ENCODE measurements at places on chromosomes 7 and 10.

GRCh38 chr10:52517012-52517411, 202.9 kb downstream of the DKK1 start:
- no peak for DNase-seq

DNA sequence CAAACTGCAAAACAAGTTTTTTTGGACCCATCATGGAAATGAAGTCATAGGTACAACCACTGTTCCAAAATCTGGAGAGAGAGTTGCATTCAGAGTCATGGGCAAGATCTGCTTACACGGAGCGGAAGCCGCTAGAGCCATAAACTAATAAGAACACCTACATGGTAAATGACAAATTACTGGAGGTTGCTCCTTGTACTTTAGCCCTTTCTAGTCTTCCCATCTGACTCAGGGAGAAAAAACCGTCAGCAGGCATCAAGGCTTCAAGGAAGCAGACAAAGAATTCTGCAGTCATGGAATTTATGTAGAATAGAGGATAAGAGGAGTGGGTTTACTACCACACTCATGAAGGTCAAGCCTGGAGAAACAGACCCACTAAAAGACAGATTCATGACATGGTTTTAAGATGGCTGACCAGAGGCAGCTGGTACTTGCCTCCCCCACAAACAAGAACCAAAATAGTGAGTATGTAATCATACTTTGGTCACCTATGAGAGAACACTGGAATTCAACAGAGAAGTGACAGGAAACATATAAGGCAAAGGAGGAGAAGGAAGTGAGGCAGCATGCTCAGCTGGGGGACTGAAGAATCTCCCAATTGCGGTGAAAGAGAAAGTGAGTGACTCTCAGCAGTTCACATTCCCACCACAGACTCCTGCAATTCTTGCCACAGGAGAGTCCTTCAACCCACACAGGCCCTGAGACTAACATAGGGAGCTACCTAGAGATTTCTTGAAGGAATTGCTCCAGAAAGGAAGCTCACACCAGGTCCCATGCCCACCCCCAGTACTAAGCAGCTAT, 42.4 kb upstream of the ASAH2 start:
- no peak for DNase-seq

- no peak for DNase-seq
Observed at GRCh38 chr10:22369434-22370072, 24.3 kb downstream of the SPAG6 start.

GRCh38 chr7:69219381-69219780, 378.9 kb upstream of the AUTS2 start:
- DNase-seq: no peak

- peak; percentile 32 for DNase-seq
Observed at GRCh38 chr7:8178353-8178752, 83.6 kb downstream of the ICA1 start.

DNA sequence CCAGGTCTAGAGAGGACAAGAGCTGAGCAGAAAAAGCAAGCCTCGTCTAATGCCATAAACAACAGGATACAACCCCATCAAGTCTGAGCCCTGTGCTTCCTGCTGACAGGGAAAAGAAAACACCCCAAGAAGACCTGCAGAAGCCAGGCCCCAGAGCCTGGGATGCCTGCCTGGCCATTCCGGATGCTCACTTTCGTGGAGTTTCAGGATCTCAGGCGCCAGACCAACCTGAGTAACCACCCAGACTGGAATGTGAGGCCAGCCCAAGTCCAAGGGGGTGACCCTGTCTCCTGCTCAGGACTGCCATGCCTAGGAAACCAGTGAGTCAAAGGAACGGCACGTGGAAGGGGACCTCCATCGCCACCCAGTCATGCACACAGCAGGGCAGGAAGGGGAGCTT, 74.3 kb downstream of the PLXNA4 start:
- peak; percentile 69 for DNase-seq

- no peak for DNase-seq
Observed at GRCh38 chr10:123478116-123478515, 188.0 kb upstream of the GPR26 start.

GRCh38 chr10:2137549-2138174, 400.3 kb upstream of the ADARB2 start:
- no peak for DNase-seq

DNA sequence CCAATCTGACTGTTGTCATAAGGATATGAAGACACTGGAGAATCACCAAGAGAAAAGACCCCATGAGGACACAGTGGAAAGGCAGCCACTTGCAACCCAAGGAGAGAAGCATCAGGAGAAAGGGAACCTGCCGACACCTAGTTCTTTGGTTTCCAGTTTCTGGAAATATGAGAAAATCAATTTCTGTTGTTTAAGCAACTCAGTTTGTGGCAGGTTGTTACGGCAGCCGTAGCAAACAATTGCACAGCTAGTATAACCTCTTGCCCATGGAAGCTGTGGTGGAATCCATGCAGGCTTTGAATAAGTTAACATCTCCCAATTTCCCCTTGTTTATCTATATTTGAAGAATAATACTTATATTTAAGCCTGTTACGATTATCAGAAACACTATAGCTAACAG, 1103.0 kb upstream of the PHF14 start:
- DNase-seq: no peak

GRCh38 chr10:1715821-1716220, 21.5 kb downstream of the ADARB2 start:
- no peak for DNase-seq

DNA sequence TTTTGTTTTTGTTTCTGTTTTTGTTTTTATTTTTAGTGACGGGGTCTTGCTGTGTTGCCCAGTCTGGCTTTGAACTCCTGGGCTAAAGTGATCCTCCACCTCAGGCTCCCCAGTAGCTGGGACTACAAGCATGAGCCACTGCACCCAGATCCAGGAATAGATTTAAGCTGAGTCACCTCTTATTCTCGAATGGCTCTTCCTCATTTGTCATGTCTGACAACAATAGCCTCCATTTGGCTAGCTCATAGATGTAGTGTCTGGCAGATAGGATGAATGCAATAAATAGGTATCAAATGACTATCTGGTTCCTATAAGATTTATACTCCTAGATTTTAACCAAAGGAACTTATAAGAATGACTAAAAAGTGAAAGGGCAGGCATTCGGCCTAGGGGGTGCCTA, 172.9 kb downstream of the TMEM26 start:
- no peak for DNase-seq

DNA sequence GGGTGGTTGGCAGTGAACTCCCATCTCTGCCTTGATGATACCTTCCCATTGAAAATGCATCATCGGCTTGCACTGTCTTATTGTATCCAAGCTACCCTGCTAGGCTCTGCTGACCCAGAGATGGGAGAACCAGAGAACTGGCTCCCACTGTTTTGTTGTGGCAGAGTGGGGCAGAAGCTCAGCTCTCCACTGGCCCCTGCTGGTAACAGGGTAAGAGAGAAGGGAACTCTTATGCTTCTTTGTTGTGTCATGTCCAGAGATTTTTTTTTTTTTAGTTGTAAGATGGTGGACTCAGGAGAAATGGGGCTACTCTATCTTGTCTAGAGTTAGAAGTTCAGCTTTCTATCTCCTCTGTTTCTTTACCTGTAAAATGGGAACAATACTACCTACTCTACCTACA, 100.5 kb upstream of the SDK1 start:
- no peak for DNase-seq

- no peak for DNase-seq
Observed at GRCh38 chr7:20114468-20114867, 102.7 kb downstream of the MACC1 start.

DNA sequence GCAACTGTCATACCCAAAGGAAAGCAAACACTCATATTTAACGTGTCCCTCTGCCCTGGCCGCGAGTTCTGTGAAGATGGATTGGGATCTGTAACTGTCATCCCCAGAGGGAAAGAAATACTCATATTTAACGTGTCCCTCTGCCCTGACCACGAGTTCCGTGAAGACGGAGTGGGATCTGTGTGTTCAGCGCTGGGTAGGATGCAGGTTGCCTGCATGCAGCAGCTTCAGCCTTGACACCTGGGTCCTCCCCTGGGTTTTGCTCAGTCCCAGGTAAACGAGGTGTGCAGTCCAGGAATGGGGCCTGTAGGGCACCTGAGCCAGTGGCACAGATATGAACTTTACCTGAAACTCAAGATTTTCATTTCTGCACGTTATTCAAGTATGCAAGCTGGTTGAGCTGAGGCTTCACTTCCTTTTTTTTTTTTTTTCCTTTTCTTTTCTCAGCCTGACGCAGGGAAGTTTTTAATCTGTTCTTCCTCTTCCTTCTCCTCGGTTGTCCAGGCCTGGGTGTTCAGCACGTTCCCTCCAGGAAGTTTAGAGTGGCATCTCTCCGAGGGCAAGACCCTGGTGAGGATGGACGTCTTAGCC, 159.0 kb upstream of the SHH start:
- no peak for DNase-seq

DNA sequence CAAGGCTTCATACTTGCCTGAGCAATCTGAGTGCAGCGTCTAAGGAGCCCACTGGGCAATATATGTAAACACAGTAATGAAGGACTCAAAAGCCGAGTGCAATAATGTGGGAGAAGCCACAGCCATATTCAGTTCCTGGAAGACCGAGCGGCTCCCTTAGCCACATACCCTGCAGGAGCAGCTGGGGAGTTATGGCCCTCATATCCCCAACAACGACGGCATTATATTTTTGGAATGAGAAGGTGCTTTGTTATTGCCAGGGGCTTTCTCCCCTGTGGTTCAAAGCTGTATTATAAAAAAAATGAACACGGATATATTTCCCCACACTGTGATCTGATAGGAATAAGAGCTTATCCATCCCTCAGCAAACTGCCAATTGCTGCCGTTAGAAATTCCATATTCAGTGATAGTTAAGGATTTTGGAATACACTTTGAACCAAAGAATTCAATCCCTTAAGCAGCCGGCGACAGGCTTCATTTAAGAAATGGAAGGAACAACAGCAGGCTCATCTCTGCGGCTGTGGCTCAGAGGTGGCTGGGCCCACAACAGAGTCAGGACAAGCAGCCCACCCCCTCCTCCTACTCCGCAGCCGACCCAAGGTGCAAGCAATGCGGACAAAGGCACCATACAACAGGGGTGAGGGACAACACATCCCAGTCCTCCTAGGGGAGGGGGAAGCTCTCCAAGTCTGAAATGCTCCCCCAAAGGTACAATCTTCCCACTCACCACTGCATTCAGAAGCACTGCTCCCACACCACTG, 77.2 kb downstream of the TNS3 start:
- DNase-seq: peak; percentile 26

DNA sequence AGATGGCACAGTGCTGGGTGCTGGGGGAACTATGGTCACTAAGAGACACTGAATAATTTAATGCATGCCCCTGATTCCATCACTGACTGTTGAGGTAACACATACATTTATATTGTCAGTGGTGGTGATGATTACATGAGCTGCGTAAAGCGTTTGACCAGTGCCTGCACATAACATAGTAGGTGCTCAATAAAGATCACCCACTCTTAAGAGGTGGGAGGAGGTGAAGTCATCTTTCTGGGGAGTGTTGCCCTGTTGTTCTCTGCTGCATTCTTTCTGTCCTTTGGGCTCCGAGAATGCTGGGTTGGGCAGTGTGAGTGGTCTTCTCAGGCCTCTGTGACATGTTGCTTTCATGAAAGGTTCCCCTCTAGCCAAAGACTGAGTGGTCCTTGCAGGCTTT, 68.0 kb downstream of the TCF7L2 start:
- no peak for DNase-seq

DNA sequence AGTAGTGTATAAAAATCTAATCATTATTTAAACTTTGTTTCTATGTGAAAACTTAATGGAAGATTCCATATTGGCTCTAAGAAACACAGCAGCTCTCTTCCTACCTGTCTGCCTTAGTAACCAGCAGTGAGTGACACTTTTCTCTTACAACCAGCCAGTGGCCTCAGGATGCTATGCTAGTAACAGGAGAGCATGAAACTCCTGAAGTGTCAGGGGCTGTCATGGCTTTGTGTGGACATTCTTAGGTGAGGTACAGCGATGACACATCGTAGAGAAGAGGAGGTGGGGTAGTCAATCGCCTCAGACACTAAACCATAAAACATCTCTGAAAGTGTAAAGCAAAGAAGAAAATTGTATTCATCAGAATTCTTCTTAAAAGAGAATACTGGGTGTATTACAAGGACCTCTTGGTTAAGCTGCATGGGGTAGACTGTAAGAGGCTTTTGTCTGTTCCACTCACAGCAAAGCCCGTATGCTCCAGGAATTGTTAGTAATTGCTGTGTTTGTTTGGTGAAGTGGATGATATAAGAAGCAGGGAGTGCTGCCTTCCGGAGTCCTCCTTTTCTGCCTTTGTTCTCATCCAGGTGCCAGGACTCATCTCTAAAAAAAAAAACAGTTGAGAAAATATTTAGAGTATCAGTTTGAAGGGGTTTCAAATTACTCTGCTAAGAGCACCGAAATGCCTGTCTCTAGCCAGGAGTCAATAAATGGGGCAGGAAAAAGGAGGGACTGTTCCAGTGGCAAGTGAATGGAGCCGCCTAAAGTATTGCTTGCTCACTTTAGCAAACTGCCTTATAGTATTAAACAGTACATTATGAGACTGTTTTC, 518.8 kb downstream of the CNTNAP2 start:
- no peak for DNase-seq

DNA sequence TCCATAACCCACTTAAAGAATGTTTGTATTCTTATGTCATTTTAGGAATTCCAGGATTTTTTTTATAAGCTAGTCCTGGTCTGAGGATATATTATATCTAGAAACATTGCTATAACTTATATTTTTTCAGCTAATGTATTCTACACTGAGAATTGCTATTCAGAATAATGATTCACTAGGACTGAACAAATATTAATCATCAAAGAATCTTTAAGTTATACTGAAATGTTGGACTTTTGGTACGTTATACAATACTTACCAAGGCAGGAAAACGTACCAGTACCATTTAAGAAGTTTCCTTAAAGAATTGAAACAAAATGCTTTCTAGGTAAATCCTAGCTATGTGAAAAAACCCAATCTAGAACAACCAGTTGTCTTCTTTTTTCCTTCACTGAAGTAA, 18.4 kb downstream of the PTTG1IP2 start:
- DNase-seq: no peak

- no peak for DNase-seq
Observed at GRCh38 chr10:43979551-43979950, 330.9 kb upstream of the ZNF32 start.

DNA sequence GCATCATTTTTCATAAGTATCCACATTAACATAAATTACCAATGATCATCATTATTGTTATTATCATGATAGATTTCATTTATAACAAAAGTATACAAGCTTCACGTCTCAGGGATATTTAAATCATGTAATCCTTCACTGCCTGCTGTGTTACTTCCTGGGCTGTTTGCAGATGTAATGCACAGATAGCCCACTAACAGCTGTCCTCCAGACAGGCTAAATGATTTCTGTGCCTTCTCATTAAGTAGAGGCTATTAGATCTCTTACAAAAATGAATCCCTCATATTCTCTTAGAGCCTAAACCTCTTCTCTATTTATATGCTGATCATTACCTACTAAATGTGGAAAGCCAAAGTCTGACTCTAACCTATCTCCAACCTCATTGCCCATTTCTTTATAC, 9.3 kb downstream of the PCLO start:
- DNase-seq: no peak

DNA sequence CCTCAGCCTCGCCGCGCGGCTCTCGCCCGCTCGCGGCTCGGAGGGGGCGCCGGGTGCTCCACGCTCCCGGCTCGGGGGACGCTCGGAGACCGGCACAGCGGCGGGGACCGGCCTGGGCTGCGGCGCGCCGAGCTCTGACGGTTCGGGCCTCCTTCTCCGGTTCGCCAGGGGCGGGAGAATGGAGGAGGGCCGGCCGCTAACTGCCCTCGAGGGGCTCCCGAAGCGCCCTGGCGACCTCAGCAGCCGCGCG, 232 bp upstream of the GRID1 start:
- DNase-seq: no peak

Data from osteoblast (primary cell).